ENCODE measurements at places on chromosomes 1 and 21. TPM values are rescaled to one million over a fixed set of nuclear protein-coding genes. Genes with fewer than 3 reads are reported as not detected.

DNA sequence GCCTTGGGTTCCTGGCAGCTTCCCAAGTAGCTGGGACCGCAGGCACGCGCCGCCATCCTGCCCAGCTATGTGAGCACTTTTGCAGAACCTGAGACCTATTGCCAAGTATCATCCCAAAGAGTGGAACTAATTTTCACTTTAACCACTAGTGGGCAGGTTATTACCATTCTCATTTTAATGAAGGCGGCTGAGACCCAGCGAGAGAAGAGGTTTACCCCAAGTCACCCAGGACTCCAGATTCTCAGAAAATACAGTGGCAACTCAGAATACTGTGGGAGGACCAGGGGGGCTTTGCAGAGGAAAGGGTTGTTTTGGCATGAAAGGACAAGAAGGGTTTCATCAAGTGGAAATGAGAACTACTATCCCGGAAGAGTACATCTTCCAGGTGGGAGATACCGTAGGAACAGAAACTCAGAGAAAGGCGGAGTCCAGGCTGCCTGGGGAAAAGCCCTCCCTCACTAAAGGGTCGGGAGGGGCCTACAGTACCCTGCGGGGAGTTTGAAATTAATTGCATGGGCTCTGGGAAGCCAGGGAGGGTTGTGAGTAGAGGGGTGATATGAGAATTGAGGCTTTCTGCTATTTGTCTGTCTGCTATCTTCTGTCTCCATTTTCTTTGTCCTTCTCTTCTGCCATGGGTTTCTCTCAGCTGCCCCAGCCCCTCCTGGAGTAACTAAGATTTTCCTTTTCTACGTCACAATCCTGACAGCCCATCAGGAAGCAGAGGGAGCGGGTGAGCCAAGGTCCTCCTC is 7.2 kb upstream of the SEMA4A start:
- peak; percentile 66 for DNase-seq

DNA sequence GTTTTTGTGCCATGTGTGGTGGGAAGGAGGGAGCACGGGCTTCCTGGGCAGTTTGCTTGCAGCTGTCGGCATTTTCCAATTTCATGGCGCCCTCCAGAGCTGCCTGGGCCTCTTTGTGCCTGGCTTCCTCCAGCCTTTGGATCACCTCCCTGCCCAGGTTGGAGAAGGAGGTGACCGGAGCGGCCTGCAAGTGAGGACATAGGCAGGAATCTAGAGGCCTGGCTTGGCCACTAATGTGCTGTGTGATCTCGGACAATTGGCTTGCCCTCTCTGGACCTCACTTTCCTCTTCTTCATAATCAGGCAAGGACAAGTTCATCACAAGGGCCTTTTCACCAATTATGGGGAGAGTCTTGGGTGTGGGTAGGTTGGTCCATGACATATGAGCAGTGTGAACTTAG is 245.1 kb downstream of the MATN1 start:
- no peak for DNase-seq

GRCh38 chr1:77036560-77036959 is 169.3 kb downstream of the ST6GALNAC5 start:
- no peak for DNase-seq

DNA sequence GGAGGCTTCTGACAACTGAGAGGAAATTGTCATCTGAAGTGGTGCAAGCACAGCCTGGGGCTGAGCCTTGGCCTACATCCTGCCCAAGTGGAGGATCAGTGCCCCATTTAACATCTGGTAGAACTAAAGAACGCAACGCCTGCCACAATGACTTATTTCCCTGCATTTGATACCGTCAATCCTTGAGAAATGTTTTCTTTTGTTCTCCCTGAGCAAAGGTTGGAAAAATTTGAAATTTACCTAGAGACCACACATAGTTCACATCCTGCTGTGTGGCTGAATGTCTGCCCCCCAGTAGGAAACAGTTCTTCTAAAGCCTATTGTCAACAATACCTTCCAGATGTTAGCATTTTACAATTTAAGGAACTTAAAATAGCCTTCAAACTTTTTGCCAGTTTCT is 5.6 kb upstream of the RGS4 start:
- DNase-seq: no peak

- DNase-seq: no peak
Observed at GRCh38 chr1:57503337-57503736, 79.5 kb upstream of the DAB1 start.

GRCh38 chr21:36282568-36283230 is 37.3 kb upstream of the MORC3 start:
- DNase-seq: no peak

DNA sequence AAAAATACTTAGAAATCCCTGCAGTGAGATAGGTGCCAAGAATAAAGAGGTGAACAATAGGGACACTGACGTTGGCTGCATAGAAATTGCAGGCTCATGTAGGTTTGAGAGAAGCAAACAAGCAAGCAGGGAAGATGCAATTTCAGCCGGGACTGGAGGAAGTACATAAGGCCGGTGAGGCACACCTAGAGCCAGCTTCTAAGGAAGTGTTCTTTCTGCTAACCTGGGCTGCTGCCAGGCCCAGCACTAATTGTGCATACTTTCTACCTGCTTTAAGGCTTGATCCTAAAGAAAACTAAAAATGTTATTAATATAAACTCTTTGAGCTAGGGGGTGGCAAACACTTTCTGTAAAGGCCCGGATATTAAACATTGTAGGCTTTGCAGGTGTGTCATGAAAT is 71.0 kb downstream of the LMO4 start:
- no peak for DNase-seq

GRCh38 chr1:61241411-61241838 is 159.1 kb downstream of the NFIA start:
- DNase-seq: peak; percentile 62

GRCh38 chr1:16128338-16128741 is 27.5 kb downstream of the EPHA2 start:
- no peak for DNase-seq

GRCh38 chr1:32709476-32709875 is 6.9 kb upstream of the SYNC start:
- no peak for DNase-seq

GRCh38 chr1:202056644-202057334 is 46.4 kb downstream of the ELF3 start:
- DNase-seq: peak; percentile 42

GRCh38 chr1:17033481-17033880 is 20.4 kb downstream of the SDHB start:
- no peak for DNase-seq

DNA sequence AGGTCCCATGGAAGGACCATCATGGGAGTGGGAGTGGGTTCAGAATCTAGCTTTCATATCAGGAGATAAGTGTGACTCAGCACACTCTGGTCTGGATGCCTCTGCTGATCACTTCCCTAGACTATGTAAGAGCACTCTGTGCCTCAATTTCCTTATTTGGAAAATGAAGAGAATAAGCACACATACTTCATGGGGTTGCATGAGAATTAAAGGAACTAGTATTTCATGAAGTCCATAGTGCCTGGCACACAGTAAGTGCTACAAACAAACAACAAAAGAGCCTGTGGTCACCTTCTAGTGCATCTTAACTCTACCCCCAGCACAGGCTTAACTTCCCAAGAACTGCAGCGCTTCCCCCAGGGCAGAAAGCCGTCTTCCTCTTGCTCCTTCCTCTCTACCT is 9.6 kb upstream of the IL20 start:
- no peak for DNase-seq

The CAMK2N1 gene
- polyA plus RNA-seq: 52.4 TPM

The LYST gene
- polyA plus RNA-seq: 7.0 TPM

The SAMD13 gene
- 9.0 TPM for polyA plus RNA-seq

The SHE gene
- 18.3 TPM for polyA plus RNA-seq

The ABCG1 gene
- polyA plus RNA-seq: 10.1 TPM

The IER5 gene
- polyA plus RNA-seq: 9.8 TPM

The CEP350 gene
- polyA plus RNA-seq: 34.5 TPM

Data from right lung (tissue), 10 donors.